ENCODE measurements at places on chromosomes 1 and 21. TPM values are rescaled to one million over a fixed set of nuclear protein-coding genes. Genes with fewer than 3 reads are reported as not detected.

GRCh38 chr1:88104236-88104635 is 579.8 kb upstream of the PKN2 start:
- no peaks in the 10 kb centered on the region for H3K4me1 ChIP-seq
- H3K27me3 ChIP-seq = no peaks in the 10 kb centered on the region
- no peak for DNase-seq
- no peak overlapping the region for H3K27ac ChIP-seq
- no peak overlapping the region for H3K4me3 ChIP-seq

- no peaks in the 10 kb centered on the region for H3K4me1 ChIP-seq
- no peaks in the 10 kb centered on the region for H3K27me3 ChIP-seq
- H3K27ac ChIP-seq = no peak overlapping the region
- DNase-seq = no peak
Measured at GRCh38 chr1:60563777-60564535, 490.4 kb upstream of the C1orf87 start.

- H3K4me1 ChIP-seq = no peaks in the 10 kb centered on the region
- peaks cover 7% of the 10 kb centered on the region for H3K27me3 ChIP-seq
- H3K36me3 ChIP-seq = peaks cover under 1% of the 10 kb centered on the region
- no peak for DNase-seq
- H3K4me3 ChIP-seq = no peak overlapping the region
Measured at GRCh38 chr1:53605181-53605580, 133.8 kb downstream of the GLIS1 start.

DNA sequence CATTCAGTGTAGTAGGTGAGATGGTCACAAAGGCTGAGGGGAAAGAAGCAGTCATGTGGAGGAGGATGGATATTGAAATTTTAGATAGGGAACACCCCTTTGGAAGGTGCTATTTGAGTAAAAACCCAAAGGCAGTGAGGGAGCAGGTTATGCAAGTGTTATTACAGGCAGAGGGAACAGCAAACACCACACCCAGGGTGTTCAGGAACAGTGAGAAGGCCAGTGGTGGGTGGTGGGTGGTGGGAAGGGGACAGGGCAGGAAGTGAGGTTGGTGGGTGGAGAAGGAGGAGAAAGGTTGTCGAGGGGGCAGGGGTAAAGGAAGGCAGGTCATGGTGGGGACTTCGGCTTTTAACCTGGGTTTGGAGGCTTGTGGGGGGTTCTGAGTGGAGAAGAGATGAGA is 39.2 kb upstream of the SCMH1 start:
- no peak for DNase-seq
- H3K27me3 ChIP-seq = peaks cover 44% of the 10 kb centered on the region
- no peak overlapping the region for H3K4me3 ChIP-seq
- no peak overlapping the region for H3K27ac ChIP-seq
- H3K36me3 ChIP-seq = no peaks in the 10 kb centered on the region
- no peaks in the 10 kb centered on the region for H3K4me1 ChIP-seq

DNA sequence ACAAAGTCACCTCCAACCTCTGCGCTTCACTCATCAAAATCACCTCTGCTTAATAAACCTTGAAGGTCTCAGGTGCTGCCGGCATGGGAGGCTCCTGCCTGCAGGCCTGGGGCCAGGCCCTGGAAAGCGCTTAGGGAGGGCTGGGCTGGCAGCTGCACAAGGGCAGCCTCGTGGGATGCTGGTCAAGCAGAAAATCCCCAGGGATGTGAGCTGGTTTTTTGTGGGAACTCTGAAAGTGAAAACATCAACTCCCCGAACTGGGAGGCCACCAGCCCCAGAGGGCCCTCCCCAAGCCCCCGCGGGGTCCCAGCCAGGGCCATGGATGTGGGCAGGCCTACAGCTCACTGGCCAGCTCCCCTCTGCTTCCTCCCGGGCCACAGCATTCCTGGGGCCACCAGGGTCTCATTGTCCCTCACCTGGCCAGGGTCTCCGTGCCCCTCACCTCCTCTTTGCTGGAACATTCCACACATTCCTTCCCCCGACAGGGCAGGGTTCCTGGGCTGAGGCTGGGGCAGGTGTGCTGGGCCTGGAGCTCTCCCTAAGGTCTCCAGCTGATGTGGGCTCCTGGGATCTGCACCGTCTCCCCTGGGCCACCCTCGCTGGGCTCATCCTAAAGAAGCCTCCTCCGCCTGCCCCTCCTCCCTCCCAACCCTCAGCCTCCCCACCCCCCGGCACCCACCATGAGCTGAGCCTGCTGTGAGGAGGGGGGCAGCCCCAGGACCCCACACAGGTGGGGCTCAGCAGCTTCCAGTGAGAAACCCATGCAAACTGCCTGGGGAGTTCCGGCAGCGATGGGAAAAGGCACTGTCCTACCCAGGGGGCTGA is 36.0 kb upstream of the POFUT2 start:
- no peak for DNase-seq
- no peak overlapping the region for H3K4me3 ChIP-seq
- peaks cover 4% of the 10 kb centered on the region for H3K27me3 ChIP-seq
- peaks cover 45% of the 10 kb centered on the region for H3K4me1 ChIP-seq
- H3K27ac ChIP-seq = peak overlapping the region; percentile 49

HSD11B1 gene
- total RNA-seq = not detected

CELA3B gene
- not detected for total RNA-seq

C4BPA gene
- total RNA-seq = not detected

AKNAD1 gene
- total RNA-seq = not detected

ZNF124 gene
- total RNA-seq = 13.3 TPM
